ENCODE measurements at places on chromosomes 6 and 20.
A peak's percentile ranks its signal among the peaks of the same experiment; 100 is the strongest.

DNA sequence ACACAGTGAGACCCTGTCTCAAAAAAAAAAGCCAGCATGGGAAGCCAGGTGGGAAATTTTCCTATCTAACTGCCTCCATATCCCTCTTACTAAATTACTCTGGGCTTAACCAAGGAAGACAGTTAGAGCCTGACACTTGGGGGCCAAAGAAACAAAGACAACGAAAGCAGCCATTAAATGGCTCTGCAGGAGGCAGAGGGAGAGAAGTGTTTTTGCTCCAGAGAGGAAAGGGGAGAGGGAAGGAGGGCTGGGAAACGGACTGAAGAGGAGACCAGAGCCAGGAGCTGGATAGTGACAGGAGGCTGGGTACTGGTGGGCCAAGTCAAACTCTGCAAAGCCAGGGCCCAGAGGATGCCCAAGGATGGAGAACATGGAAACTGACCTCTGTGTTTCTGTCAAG, 10.7 kb upstream of the TGIF2 start:
- no peak for DNase-seq

GRCh38 chr6:166203003-166203640, 35.5 kb upstream of the TBXT start:
- DNase-seq = no peak

DNA sequence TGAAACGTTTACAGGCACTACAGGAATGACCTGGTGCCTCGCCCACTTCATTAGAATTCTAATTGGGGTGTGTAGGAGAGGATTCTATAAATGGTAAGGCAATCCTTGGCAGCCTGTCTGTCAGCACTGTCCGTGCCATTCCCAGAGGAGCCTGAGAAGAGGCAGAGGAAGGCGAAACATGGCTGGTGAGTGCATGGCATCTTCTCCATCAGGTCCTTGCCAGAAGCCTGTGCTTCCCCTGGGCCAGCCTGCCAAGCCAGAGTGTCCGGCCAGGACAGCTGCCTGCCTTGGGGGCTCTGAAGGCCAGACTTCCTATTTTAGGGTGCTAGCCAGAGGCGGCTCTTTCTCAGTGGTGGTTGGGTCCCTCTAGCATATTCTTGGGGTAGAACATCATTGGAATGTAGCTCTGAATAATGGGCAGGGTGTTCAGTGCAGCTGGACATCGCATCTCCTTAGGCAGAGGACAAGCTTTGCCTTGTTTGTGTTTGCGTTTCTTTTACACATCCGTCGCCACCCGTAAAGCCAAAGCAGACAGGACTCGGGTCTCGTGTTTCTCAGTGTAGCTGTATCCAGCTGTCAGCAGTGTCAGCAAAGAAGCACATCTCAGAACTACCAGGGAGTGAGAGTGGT, at the start of gene TGM3:
Gene TGM3 (plus strand): TSS at position 116 of the 630 bp plus-strand sequence. CDS start 63 bp downstream, at position 179.
- no peak for DNase-seq

DNA sequence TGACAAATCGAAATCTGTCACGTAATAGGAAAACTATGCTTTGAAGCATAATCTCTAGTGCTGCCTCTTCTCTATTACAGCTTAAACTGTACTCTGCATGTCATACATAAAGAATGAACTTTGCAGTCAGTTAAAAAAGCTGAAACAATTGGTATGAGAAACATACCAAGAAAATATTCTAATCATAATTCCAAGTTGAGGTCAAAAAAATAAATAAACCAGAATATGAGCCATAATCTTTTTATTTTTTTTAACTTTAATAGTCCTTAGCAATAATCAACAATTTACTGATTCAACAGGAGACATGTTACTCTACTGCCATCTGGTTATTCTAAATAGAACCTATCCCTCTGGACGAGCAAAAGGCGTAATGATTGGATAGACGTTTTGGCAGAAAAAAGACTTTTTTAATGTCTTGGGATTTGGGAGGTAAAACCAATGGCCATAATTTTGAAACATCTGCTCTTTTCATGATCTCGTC, 224.4 kb upstream of the FLRT3 start:
- DNase-seq = peak; percentile 76
